Effector memory CD4-positive, alpha-beta T cell (primary cell): ENCODE measurements at places on chromosomes 6 and 20.

- H3K27me3 ChIP-seq = no peaks in the 10 kb centered on the region
- no peak for DNase-seq
- H3K36me3 ChIP-seq = no peaks in the 10 kb centered on the region
- H3K4me1 ChIP-seq = no peaks in the 10 kb centered on the region
Observed at GRCh38 chr20:48100483-48100882, 315.2 kb upstream of the SULF2 start.

- no peaks in the 10 kb centered on the region for H3K4me1 ChIP-seq
- no peak overlapping the region for H3K27ac ChIP-seq
- no peaks in the 10 kb centered on the region for H3K36me3 ChIP-seq
- no peak for DNase-seq
- H3K27me3 ChIP-seq = no peaks in the 10 kb centered on the region
Observed at GRCh38 chr6:93433592-93433991, 14.2 kb upstream of the EPHA7 start.

DNA sequence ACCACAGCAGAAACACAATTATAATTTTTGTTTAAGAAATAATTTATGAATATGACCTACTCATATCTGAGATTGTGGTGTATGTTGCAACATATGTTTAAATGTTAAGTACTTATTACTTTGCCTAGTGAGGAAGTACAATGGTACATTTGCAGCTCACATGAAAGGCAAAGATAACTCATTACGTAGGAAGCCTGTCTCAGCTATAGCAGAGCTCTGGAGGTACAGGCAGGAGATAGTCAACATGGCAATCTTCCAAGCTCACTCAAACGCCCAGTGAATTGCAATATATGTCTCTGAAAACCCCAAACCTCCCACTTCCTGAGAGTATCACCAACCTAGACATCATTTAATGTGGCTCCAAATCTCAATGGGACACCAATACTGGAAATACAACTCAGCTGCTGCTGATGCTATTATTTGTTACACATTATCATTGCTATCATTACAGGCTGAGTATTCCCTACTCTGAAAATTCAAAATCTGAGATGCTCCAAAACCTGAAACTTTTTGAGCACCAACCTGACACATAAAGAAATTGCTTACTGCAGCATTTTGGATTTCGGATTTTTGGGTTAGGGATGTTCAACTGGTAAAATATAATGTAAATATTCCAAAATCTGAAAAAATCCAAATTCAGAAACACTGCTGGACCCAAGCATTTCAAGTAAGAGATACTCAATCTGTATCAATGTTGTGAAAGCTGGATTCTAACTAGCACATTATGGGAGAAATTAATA lies 25.1 kb upstream of the GSTA4 start:
- DNase-seq = no peak
- peaks cover 11% of the 10 kb centered on the region for H3K36me3 ChIP-seq
- H3K4me3 ChIP-seq = no peak overlapping the region
- H3K4me1 ChIP-seq = no peaks in the 10 kb centered on the region

- H3K36me3 ChIP-seq = no peaks in the 10 kb centered on the region
- H3K4me1 ChIP-seq = no peaks in the 10 kb centered on the region
- no peak overlapping the region for H3K27ac ChIP-seq
- peaks cover 4% of the 10 kb centered on the region for H3K27me3 ChIP-seq
Observed at GRCh38 chr20:64130271-64130670, 22.9 kb upstream of the NPBWR2 start.

GRCh38 chr6:27477318-27478013 lies 4.6 kb upstream of the ZNF184 start:
- H3K4me3 ChIP-seq = peak overlapping the region; percentile 72
- H3K27ac ChIP-seq = peak overlapping the region; percentile 96
- no peaks in the 10 kb centered on the region for H3K36me3 ChIP-seq
- no peaks in the 10 kb centered on the region for H3K27me3 ChIP-seq
- peaks cover 9% of the 10 kb centered on the region for H3K4me1 ChIP-seq

- H3K36me3 ChIP-seq = no peaks in the 10 kb centered on the region
- peaks cover 33% of the 10 kb centered on the region for H3K4me1 ChIP-seq
- no peak for DNase-seq
Observed at GRCh38 chr6:16658348-16659034, 102.8 kb downstream of the ATXN1 start.

DNA sequence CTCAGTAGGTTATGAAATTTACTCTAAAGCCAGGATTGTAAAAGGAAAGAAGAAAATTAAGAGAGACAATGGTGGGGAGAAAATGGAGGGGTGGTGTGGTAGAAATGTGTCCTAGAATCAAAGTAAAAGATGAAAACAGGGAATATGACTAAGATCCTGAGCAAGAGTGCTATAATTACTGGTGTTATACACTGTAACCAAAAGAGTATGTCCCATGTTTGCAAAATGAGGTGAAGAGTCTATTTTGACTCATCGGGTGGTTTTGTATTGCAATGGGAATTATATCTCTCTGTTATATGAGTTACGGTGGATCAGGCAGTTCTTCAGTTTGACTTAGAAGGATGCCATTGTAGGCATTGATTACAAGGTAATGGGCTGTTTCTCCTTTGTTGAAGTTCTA lies 8.5 kb downstream of the L3MBTL3 start:
- H3K36me3 ChIP-seq = peaks cover 6% of the 10 kb centered on the region
- DNase-seq = no peak
- peaks cover 29% of the 10 kb centered on the region for H3K4me1 ChIP-seq

- no peak overlapping the region for H3K27ac ChIP-seq
- no peak overlapping the region for H3K4me3 ChIP-seq
- H3K27me3 ChIP-seq = no peaks in the 10 kb centered on the region
- DNase-seq = peak; percentile 5
- peaks cover 49% of the 10 kb centered on the region for H3K36me3 ChIP-seq
- H3K4me1 ChIP-seq = no peaks in the 10 kb centered on the region
Observed at GRCh38 chr20:5557123-5557522, 193.1 kb upstream of the SHLD1 start.

GRCh38 chr6:106546691-106547414 lies 82.4 kb downstream of the RTN4IP1 start:
- no peak overlapping the region for H3K27ac ChIP-seq
- peaks cover 3% of the 10 kb centered on the region for H3K4me1 ChIP-seq
- H3K4me3 ChIP-seq = no peak overlapping the region
- DNase-seq = no peak
- H3K27me3 ChIP-seq = no peaks in the 10 kb centered on the region
